Renal cortex interstitium (tissue), 15 donors: ENCODE measurements at places on chromosomes 11 and 22. TPM values are rescaled to one million over a fixed set of nuclear protein-coding genes. Genes with fewer than 3 reads are reported as not detected.

Gene NLRP14
- polyA plus RNA-seq = 1.1 TPM

Gene ELF5
- 59.6 TPM for polyA plus RNA-seq

DNA sequence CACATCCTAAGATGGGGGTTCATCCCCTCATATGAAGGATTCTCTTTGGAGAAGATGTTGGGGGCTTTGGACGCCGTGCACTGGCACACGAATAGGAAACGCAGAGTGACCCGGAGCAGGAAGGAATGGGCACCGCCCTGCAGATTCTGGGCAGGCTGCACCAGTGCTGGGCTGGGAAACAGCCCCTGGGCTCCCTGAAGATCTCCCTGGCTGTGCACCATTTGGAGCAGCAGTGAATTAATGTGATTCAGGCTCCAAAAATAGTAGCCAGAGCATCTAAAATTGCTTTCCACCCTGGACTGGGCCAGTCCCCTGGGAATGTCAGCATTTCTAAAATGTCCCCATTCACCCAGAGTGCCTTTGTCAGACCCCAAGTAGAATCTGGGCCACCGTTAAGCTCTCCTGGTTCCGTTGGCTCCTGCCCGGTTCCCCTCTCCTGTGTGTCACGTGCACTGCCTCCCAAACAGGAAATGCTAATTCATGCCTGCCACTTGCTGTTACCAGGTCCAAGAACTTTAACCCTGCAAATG lies 18.6 kb downstream of the IRAG1 start:
- no peak for DNase-seq

- no peak for DNase-seq
These were observed 1329.0 kb downstream of the LRRC4C start for GRCh38 chr11:40130427-40130826.

DNA sequence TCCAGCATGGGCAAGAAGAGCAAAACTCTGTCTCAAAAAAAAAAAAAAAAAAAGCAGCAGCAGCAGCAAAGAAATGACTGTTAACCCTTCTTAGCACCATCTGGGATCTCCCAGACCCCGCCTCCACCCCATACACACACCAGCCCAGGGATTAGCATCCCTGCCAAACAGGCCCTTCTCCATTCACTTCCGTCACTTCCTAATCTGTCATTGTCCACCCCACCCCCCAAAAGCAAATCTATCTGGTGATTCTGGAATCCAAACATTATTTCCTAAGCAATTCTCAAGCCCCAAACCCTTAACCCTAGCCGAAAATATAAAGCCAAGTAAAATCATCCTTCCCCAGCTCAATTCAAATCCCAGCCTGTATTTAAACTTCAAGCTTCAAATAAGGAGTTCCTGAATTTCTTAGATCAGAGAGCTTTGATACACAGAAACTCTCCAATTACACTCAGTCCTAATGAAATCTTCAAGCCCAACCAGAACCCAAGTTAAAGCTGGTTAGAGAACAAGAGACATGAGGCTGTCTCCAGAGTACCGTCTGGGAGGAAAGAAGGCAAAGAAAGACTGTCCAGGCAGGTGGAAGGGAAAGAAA lies 6.0 kb upstream of the AHNAK start:
- DNase-seq = no peak

DNA sequence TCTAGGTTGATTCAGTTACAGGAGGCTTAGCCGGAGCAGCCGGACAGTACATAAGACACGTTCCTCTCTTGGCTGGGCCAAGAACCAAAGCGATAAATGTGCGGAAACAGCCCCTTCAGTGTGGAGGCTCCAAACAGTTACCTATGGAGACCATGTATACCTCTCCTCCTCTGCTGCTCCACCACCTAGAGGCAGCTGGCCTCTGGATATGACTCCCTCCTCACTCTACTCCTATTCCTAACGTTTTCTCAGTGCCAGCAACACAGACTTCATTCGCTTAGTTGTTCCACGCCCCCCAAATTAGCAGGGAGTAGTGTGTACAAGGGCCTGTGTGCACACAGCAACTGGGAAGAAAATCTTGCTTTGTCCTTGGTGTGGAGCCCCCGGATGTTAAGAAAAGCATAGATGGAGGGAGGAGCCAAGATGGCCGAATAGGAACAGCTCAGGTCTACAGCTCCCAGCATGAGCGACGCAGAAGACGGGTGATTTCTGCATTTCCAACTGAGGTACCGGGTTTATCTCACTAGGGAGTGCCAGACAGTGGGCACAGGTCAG lies 362.3 kb upstream of the KIRREL3 start:
- DNase-seq = no peak

- no peak for DNase-seq
These were observed 40.5 kb upstream of the PITPNB start for GRCh38 chr22:27959335-27960090.

- no peak for DNase-seq
These were observed 29.5 kb downstream of the DIXDC1 start for GRCh38 chr11:111966678-111967077.

- DNase-seq = no peak
These were observed 133.0 kb downstream of the SWAP70 start for GRCh38 chr11:9796854-9797253.

DNA sequence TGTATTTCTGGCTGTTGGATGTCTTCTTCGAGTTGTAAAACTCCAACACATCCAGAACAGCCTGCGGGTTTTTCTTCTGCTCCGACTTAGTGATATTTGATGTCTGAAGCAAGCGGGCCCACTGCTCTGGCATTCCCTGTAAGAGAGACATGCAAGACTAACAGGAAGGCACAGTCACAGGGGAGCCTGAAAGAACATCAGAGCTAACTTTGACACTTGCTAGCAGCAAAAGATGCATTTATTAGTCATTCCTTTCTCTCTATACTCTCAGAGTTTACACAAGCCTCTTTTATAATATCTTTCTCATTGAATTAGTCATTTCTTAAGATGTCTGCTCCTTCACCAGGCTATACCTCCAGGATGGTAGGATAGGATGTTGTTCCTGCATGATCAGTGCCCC lies 77.8 kb upstream of the GDPD4 start:
- DNase-seq = no peak

- DNase-seq = no peak
These were observed 30.7 kb downstream of the LRFN4 start for GRCh38 chr11:66887526-66887925.
